Activated naive CD8-positive, alpha-beta T cell treated with anti-CD3 and anti-CD28 coated beads for 36 hours (primary cell): ENCODE measurements at places on chromosomes 1 and 21. TPM values are rescaled to one million over a fixed set of nuclear protein-coding genes. Genes with fewer than 3 reads are reported as not detected.
A peak's percentile ranks its signal among the peaks of the same experiment; 100 is the strongest.

ZBTB8B gene
- total RNA-seq = not detected

DNA sequence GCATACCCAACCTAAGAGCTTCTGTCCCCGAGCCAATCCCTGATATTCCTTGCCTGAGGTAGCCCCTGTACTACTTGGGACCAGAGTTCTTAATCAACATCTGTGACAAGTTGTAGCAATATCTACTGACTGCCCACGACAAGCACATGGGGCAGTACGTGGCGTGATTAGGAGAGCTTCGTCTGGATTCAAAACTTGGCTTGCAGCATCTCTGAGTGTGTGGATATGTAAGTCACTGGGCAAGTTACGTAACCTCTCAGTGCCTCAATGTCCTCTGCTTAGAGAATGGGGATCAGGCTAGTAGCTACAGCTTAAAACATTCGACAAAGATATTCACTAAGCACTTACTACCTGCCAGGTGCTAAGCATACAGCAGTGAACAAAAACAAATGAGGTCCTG is 5.0 kb downstream of the HSPG2 start:
- DNase-seq = no peak

GRCh38 chr21:29334717-29335428 is 36.2 kb downstream of the BACH1 start:
- DNase-seq = no peak

DNA sequence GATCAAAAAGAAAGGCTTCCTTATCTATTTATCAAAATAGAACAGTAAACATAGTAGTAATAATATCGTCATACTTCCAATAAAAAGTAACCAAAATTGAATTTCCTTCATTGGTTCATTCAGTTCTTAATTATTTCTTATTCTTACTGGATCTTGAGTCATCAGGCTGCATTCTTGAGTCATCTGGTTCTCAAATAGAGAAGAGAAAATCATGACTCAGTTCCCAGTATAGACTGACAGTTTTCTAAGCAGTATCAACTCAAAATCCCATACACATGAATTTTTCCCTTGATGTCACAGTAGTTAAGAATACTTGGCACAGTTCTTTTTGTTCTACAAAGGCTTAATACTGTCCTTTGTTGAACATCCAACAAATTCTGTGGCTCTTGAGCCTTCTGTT is 626.9 kb upstream of the ADGRL4 start:
- no peak for DNase-seq

- DNase-seq = no peak
These were observed 12.0 kb upstream of the RYR2 start for GRCh38 chr1:237029850-237030535.

DNA sequence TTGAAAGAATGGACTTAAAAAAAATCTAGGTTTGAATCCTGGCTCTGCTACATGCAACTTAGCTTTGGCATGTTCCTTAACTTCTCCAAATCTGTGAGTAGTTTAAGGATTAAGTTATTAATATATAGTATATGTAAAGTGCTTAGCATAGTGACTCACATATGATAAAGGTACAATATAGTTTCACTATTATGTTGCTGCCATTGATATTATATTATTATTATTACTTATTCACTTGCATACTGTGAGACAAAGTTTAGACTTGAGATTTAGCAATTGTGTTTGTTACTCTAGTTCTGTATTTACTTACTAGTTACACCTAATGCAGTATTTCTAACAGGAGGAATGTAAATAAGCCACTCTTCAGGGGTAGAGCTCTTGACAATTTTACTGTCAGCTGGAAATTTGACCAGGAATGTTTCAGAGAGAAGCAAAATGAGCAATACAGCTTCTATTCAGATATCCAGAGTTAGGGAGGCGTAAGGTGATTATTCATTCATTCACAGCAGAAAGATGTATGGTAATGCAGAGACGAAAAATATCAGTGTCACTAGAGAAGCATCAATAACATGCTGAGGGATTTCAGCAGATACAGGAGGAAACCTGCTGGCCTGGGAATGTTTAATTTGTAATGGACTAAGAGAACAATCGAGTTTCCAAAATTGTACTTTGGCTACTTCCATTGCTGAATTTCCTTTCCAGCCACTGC is 25.5 kb downstream of the RGS7 start:
- DNase-seq = no peak

DNA sequence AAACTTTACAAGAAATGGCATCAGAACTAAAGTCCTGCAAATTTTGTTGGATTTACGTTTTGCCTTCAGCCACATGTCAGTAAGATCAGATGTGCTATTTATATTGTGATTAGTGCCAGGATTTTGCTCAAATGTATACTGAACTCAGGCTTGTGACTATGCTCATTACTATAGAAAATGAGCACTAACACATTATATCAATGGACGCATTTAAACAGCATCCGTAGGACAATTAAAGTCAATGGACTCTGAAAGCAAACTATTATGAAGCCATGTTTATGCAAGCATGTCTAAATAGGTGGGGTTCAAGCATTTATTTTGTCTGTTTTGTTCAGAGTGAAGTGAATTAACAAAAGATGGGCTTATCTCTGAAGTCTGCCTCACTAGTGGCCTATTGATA is 20.6 kb upstream of the DDAH1 start:
- DNase-seq = no peak

GRCh38 chr21:34833465-34833864 is 164.7 kb downstream of the CLIC6 start:
- DNase-seq = no peak

- no peak for DNase-seq
These were observed 94.0 kb upstream of the NGF start for GRCh38 chr1:115432061-115432460.

GRCh38 chr1:37434292-37435225 is 39.8 kb upstream of the ZC3H12A start:
- peak; percentile 71 for DNase-seq

OPRD1 gene
- not detected for total RNA-seq

TINAGL1 gene
- total RNA-seq = not detected

GRCh38 chr1:64823691-64824476 is 79.0 kb downstream of the RAVER2 start:
- peak; percentile 41 for DNase-seq

- DNase-seq = no peak
These were observed 16.5 kb downstream of the SLC37A1 start for GRCh38 chr21:42530167-42530518.

GRCh38 chr1:19169642-19170041 is 40.4 kb downstream of the UBR4 start:
- no peak for DNase-seq

- DNase-seq = no peak
These were observed 238.4 kb upstream of the CACYBP start for GRCh38 chr1:174761335-174761734.

- DNase-seq = no peak
These were observed 67.2 kb downstream of the TEX35 start for GRCh38 chr1:178580096-178580495.

- DNase-seq = no peak
These were observed 114.6 kb downstream of the IER5 start for GRCh38 chr1:181202986-181203555.

GRCh38 chr21:25243808-25244207 is 363.5 kb downstream of the MRPL39 start:
- no peak for DNase-seq

DNA sequence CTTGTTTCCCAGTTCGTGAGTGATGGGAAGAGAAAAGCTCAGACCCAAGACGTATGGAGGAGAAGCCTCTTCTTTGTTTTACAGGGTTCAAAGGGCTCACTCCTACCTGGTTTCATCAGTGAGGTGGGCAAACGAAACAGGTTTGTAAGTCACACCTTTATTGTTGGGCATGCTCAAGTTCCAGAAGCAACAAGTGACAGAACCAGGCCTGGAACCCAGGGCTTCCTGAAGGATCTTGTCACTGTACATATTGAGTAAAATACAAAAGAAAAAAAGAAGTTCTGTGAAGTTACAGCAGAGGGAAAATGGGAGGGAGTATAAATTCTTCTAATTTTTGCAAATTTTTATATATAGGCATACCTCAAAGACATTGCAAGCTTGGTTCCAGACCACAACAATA is 320.9 kb upstream of the PROX1 start:
- no peak for DNase-seq

DNA sequence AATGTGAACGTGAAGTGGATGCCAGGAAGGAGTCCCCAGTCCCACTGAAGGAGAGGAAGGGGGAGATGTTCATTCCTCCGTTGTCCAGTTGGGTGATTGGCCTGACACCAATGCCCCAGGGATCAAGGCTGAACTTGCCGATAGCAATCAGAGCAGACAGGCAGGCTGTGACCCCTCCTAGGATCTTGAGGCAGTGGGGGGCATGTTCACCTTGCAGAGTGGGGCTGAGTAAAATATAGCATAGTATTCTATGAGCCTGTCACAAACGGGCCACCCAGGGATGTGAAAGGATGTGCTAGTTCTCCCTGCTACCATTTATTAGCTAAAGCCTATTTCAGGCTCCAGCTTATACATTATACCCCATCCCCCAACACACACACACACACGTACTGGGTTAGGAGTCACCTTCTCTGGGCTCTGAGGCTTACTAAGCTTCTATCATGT is 80.7 kb upstream of the CD34 start:
- DNase-seq = no peak

ABCA4 gene
- total RNA-seq = not detected

GRCh38 chr1:236913371-236914037 is 90.7 kb downstream of the MT1HL1 start:
- DNase-seq = no peak

FBLIM1 gene
- total RNA-seq = not detected

CAMK1G gene
- total RNA-seq = not detected

GRCh38 chr1:10903821-10904220 is 107.4 kb upstream of the CASZ1 start:
- no peak for DNase-seq

- no peak for DNase-seq
These were observed 10.7 kb downstream of the CDCA8 start for GRCh38 chr1:37703061-37703460.

FMN2 gene
- total RNA-seq = not detected
